ENCODE measurements at places on chromosomes 2 and 18.

DNA sequence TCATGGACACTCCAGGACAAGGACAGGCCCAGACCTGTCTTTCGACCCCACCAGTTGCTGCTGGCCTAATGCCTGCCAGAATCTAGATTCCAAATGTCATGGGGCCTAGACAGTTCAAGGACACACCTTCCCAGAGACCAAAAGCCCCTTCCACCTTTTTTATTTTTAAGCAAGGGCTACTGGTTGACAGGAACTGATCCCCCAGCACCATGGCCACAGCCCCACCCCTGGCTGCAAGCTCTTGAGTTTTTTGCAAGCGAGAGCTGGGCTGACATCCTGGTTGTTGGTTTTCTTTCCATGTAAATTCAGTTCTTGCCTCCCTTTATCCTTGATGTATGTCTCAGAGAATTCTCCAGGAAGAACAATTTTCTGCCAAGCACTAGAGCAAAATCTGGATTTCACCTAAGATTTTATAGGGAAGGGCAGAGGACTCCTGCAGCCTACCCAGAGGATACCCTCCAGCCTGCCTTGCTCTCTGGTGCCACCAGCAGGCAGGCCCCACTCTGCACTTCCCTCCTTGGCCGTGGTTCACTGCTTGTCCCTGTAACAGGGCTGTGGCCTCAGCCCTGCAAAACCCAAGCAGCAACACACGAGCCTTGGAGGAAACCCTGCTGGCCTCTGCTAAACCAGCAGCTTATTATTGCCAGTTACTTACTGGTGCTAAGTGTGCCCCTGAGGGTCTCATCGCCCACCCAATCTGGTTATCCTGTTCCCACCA lies 97.7 kb downstream of the TWIST2 start:
- DNase-seq, result peak; percentile 28

GRCh38 chr2:112671801-112672200 lies 26.1 kb downstream of the SLC20A1 start:
- no peak for DNase-seq

GRCh38 chr2:128300151-128301020 lies 18.3 kb downstream of the HS6ST1 start:
- DNase-seq, result no peak

DNA sequence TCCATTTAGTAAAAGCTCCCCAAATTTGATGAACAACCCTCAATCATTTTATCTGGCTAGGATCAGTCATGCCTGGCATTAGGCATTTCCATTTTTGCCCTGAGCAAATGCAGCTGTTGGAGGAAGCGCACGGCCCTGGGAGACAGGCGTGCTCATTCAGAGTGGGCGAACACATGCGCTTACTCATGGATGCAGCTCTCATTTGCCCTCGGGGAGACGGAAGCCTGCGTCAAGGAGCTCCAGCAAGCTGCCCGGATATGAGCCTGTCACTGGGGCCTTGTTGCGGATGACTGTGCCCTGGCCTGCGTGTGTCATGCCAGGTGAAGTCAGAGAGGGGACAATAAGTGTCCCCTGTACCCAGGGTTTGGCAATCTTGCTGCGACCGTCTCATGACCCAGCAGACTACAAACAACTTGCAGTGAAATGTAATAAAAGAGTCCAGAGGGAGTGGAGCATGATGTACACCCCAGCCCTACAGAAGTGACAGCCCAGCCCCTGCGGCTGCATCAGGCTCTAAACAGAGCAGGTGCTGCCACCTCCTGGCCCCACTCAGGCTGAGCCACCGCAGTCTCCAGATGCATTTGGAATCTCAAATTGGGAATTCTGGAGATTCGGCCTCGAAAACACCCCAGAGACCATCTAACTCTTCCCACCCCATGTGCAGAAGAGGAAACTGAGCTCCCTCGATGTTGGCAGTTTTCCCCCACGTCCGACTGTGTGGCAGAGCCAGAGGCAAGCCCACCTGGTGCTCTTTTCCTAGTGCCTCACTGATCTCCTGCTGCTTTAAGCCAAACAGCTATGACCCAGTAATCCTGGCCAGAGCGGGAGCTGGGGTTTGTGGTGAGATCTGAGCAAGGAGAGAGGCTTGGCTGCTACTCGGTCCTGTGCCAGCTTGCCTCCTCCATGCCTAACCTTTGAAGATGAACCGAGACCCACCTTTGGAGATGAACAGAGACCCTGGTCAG lies 105.0 kb upstream of the ALK start:
- peak; percentile 42 for DNase-seq

DNA sequence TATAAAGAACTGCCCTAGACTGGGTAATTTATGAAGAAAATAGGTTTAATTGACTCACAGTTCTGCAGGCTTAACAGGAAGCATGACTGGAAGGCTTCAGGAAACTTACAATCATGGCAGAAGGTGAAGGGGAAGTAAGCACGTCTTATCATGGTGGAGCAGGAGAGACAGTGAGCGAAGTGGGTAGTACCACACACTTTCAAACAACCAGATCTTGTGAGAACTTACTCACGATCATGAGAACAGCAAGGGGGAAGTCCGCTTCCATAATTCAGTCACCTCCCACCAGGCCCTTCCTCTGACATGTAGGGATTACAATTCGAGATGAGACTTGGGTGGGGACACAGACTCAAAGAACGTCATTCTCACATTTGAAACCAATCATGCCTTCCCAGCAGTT lies 260.1 kb upstream of the FAM98A start:
- no peak for DNase-seq

DNA sequence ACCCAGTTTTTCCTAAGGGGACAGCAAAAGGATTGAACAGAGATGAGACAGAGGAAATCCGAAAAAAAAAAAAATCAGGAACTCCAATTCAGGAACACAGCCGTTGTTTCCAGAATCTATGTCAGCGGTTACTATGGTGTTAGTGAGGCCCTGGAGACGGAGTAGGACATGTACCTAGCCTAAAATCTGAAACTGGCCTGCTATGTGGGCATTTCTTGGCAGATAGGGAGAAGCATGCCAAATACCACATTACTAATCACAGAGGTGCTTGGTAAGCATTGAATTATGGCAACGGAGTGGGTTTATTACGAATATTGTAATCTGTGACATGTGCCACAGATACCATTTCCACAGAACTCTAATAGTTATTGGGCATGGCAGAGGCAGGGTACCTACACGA lies 530.6 kb downstream of the CCDC85A start:
- no peak for DNase-seq

DNA sequence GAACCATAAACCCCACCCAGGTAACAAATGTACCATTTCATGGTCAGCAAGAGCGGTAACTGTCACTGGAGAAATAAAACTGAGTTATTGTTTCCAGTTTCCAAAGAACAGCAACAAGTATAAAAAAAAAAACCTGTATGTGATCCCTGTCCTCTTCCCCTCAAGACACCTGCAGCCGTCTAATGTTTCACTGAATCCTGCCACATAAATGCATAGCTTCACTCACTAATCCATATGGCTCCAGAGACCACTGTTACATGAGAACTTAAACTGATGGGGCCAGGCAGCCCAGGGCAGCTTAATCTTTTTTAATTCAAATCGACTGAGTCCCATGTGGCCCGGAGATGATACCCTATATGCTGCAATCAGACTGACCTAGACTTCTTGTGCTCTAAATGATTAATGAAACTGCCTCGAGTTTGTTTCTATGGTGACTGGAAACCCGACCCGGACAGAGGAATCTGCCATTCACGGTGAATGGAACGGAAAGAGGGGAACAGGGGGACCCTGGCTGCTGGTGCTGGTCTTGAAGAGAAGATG lies 60.9 kb upstream of the SIX2 start:
- no peak for DNase-seq

- DNase-seq, result no peak
Measured at GRCh38 chr18:58674863-58675472, 3.7 kb downstream of the MALT1 start.

DNA sequence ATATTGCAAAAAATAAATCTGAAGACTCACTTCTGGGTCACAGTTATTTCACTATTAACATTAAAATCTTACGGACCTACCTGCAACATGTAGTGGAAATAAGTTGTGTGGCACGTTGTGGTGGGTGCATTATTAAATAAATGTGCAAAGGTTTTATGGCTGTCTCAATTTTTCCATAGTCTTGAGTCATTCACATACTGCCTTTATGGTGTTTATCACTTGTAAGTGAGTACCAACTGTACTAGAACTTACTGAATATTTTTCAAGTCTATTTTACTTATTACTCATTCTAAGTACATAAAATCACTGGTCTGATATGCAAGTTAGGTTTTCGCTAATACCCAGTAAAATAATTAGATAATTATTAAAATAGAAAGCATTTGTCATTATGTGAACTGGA lies 47.6 kb upstream of the SLC30A6 start:
- no peak for DNase-seq

DNA sequence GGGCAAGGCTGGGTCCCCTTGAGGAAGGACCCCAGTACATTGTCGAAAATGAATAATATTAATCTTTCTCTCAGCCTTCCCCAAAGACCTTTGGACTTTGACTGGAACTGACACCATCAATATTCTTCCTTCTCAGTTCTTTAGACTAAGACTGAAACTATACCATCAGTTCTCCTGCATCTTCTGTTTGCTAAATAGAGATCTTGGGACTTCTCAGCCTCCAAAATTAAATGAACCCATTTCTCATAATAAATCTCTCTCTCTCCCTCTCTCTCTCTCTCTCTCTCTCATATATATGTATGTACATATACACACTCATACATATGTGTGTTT lies 39.7 kb upstream of the VRK2 start:
- DNase-seq, result no peak

- no peak for DNase-seq
Measured at GRCh38 chr2:77443076-77443475, 79.1 kb downstream of the LRRTM4 start.

- DNase-seq, result no peak
Measured at GRCh38 chr2:164617466-164617865, 3.8 kb downstream of the GRB14 start.

- DNase-seq, result no peak
Measured at GRCh38 chr18:58186258-58186948, 142.4 kb downstream of the NEDD4L start.

DNA sequence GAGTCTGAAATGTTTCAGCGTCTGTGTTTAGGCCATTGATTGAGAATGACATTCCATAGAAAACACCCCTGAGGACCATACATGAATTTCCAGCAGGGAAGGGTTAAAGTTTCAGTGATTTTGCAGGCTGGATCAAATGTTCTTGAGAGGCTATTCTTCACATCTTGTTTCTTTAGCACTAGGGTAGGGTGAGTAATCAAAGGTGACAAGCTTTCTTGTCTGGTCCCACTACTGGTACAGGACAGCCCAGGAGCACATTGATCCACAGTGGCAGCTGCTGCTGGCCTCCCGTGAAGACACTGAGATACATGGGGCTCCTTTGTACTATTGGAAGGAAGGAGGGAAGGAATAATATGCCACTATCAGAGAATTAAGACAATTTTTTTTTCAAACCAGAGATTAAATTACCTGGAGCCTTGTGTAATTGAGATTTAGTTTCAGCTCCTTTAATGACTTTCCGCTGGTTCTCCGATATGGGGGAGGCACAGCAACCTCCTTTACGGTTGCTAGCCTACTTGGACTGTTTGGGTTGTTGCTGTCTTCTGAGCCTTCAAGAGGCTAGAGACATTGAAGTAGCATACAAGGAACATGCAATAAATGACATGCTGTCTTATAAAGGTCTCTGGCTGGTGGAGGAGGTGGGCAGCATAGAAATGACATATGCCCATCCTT lies 368.9 kb downstream of the SOX11 start:
- no peak for DNase-seq

DNA sequence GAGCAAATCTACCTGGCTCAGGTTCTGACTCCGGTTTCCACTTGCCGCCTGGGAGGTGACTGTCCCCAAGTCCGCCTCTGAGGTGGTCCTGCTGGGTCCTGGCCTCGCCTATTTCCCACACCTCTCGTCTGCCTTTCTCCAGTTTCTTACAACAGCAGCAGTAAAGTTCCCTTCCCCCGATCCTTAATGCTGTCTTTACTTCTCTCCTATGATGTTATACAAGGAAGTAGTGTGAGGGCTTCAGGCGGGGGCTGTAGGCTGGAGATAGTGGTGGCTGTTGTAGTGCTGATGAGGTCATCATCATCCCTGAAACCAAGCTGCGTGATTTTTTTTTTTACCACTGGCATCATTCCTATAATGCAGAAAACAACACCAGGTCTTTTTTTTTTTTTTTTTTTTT lies 18.9 kb downstream of the TGIF1 start:
- DNase-seq, result no peak

DNA sequence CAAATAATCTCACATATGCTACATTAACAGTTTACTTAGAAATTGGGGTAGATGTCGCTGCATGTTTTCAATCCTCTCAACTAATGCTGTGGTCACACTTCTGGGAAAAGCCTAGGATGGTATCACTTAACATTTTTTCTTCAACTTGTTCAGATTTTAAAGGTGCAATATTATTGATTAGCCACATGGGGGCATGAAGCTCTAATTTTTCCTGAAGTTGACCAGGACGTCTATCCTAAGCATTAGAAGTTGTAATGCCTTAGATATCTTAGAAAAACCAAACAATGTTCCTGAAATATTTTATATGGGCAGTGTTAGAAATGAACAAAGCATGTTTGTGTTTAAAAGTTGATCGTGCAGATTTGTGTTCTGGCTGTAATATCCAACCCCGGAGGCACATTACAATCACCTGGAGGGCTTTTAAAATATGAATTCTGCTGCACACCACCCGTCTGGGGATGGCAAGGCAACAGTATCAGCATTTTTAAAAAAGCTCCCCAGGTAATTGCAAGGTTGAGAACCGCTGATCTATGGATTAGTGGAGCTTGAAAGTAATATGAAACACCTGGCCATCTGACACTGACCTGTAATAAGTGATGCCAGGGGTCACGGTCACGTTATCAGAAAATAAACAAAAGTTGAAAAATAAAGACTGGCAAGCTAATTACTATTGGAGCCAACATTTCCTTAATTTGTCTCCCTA lies 100.5 kb upstream of the LMAN1 start:
- no peak for DNase-seq

DNA sequence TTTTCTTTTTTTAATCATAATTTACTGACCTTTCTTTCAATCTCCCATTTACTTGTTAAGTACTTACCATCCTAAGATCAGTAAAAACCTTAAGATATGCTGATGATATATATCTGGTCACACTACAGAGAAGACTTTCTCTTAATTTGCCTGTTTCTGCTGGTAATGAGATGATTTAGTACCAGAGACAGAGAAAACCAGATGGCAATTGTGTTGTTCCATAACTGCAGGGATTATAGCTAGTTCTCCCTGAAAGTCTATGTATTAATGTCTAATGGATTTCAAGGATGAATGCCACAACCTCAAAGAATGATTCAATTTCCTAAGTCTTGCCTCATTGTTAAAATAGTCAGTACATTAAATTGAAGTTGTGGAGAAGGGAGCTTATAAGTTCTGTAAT lies 40.3 kb downstream of the SNTG2 start:
- no peak for DNase-seq

Measured in left hindlimb (tissue), 1 donor.